CD4-positive, alpha-beta T cell treated with Interleukin-15 for 4 hours (primary cell): ENCODE measurements at places on chromosomes 2 and 18.

- DNase-seq, result no peak
Observed at GRCh38 chr18:27728659-27729058, 448.3 kb downstream of the CDH2 start.

DNA sequence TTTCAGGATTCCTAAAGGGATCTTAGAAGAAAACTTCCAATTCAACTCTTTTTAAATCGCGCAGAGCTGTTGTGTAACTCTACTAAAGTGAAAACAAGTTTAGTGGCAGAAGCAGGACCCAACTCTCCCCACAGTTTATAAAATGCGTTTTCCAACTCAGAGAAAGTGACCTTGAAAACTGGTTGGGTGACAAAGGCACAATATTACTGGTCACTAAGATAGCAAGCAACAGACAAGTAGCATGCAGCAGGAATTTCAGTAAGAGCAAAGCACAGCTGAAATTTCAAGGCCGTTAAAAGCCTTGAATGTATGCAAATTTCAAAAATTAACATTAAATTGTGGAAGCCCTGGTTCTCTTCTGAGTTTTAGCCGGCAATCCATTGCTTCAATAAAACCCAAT lies 66.9 kb downstream of the STK39 start:
- DNase-seq, result no peak

- no peak for DNase-seq
Observed at GRCh38 chr2:67660871-67661270, 263.7 kb downstream of the ETAA1 start.

DNA sequence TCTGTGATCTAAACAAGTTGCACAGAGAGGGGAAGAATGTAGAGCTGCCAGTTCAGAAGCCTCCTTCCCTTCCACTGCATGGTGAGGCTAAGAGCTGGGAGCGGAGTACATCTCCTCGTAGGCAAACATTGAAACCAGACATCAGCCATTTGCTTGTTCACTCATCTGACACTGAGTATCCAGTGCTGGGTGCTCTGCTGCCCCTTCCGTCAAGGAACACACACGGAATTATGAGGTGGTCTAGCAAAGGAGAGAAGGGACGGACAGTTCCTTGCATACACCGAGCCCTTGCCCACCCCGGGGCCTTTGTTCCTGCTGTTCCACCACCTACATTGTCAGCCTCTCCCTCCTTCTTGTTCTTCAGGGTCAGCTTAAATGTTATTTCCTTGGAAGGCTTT lies 44.6 kb downstream of the SLC4A1AP start:
- no peak for DNase-seq

DNA sequence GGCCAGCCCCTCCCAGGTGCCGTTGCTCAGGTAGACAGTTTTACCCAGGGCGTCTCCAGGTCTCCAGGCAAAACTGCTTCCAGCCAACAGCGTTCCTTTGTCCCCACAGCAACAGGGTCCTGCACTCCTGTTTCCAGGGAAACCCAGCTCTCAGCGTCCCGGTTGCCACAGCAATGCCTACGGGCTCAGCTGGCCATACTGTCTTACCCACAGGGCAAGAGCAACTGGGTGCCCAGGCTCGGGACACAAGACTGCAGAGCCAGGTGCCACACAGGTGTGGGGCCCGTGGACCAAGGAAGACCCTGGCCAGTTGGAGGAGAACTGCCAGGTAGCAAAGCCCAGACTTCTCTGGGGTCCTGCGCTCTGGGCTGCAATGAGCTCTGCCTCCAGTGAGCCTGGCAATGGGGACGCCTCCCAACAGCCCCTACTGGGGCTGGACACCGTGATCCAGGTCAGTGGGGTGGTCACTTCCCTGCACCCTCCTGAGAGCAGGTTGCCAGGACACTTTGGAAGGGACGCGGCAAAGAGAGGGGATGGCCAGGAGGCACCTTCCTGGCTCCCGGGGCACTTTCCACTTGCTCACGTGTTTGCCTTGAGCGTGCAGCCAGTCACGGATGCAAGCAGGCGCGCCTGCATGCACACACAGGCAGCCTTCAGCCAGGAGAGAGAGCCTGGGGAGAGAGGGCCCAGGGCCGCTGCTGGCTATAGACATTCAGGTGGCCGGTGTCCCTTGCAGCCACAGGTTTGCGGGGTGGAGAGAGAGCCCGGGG lies at the start of gene CROCC2:
Gene CROCC2 (plus strand): TSS at position 196 of the 770 bp plus-strand sequence. CDS start 178 bp downstream, at position 374.
- DNase-seq, result no peak
